ENCODE measurements at places on chromosomes 1 and 21. TPM values are rescaled to one million over a fixed set of nuclear protein-coding genes. Genes with fewer than 3 reads are reported as not detected.

The NR5A2 gene
- total RNA-seq = 0.65 TPM

The MAN1A2 gene
- total RNA-seq = 48.1 TPM

DNA sequence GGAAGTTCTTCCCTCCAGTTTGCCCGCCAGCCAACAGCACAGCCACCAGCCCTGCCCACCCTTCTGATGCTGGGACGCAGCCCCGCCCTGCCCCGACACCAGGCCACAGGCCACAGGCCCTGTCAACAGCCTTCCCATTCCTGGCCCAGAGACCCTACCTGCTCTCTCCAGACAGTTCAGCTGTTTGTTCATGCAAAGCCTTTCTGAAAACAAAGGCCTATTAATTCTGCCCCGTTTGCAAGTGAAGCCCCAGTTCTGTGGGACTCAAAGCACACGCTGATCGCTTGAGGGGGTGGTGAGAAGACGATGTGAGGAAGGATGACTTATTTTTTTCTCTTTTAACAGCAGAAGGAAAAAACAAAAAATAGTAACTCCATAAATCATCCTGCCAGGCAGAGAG lies 55.4 kb upstream of the KIF26B start:
- H3K4me3 ChIP-seq = no peak overlapping the region
- DNase-seq = no peak
- no peak overlapping the region for H3K27ac ChIP-seq
- no peaks in the 10 kb centered on the region for H3K4me1 ChIP-seq
- no peaks in the 10 kb centered on the region for H3K36me3 ChIP-seq
- H3K27me3 ChIP-seq = no peaks in the 10 kb centered on the region

GRCh38 chr21:15406791-15407190 lies 323.0 kb upstream of the USP25 start:
- H3K36me3 ChIP-seq = no peaks in the 10 kb centered on the region
- no peaks in the 10 kb centered on the region for H3K4me1 ChIP-seq
- H3K27me3 ChIP-seq = no peaks in the 10 kb centered on the region
- no peak overlapping the region for H3K27ac ChIP-seq
- H3K4me3 ChIP-seq = no peak overlapping the region
- no peak for DNase-seq

- no peak overlapping the region for H3K27ac ChIP-seq
- H3K27me3 ChIP-seq = no peaks in the 10 kb centered on the region
- H3K4me1 ChIP-seq = no peaks in the 10 kb centered on the region
- no peak overlapping the region for H3K4me3 ChIP-seq
- no peak for DNase-seq
Observed at GRCh38 chr1:83058327-83058726, 940.6 kb downstream of the TTLL7 start.

DNA sequence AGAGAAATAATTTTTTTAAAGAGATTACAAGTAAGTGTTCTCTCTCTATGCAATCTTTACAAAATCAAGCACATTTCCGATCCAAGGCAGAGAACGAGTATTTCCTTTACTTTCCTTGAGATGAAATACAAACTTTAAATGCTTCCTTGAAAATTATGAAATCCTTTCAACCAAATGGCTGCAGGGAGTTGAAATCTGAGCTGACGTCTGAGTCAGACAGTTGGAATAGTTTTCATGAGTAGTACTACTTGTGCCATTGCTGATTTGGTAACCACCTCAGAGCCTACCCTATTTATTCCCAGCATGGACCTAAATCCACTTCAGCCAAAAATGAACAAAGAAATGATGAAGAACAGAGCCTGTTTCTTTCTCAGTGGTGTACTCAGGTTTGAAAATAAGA lies 183.6 kb downstream of the GIPC2 start:
- H3K27me3 ChIP-seq = no peaks in the 10 kb centered on the region
- H3K4me1 ChIP-seq = peaks cover 9% of the 10 kb centered on the region
- DNase-seq = peak; percentile 86
- H3K36me3 ChIP-seq = no peaks in the 10 kb centered on the region
